ENCODE measurements at places on chromosomes 13 and 19.

DNA sequence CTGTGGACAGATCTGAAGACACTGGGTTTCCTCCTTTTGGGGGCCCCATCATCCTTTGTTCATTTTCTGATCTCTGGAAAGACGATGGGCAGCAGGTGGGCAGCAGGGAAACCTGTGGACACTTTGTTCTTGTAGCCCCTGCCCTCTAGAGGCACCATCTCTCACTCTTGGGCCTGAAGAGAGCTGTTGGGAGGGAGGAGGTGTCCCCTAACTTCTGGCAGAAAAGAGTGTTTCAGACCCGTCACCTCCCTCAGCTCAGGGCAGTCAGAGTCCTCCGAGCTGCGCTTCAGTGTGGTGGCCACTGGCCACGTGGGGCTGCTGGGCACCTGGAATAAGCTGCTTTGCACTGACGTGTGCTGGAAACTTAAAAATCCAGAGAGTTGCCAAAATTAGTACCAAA lies 26.9 kb upstream of the RNF17 start:
- no peak for DNase-seq

- no peak for DNase-seq
Measured at GRCh38 chr13:26923824-26924605, 163.4 kb upstream of the GPR12 start.

DNA sequence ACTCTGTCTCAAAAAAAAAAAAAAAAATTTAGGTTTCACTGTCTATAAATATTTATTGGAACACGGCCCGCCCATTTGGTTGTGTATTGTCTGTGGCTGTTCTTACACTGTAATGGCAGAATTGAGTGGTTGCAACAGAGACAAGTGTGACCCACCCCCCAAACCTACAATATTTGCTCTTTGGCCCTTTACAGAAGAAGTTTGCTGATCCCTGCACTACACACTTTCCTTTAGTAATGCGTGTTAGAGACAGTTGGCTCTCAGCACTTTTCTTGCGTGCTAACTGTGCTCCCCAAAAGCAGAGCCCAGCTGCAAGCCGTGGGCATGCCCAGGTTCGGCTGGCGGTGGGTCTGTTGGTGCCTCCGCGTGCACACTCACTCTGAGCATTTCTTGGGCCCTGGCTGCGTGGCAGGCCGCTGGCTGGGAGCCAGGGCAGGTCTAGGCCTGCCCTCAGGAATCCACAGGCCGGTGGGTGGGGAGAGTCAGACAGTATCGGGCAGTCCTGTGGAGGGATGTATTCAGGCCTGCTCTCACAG lies 72.6 kb downstream of the SIPA1L3 start:
- no peak for DNase-seq

DNA sequence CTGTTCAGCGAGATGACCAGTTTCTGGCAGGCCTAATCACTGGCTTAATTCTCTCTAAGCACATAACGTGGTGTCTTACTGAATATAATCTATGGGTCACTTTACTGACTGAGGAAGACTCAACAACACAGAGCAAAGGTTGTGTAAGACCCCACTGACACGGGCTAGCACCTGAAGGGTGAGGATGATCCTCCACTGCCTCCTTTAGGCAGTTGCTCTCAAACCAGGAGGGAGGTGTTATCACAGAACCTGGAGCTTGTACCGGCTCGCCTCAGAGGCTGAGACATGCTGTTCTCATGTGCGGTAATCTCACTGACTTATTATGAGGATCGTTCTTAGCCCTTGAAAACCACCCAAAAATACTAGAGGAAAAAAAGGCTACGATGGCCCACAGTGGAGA lies 28.3 kb downstream of the RCBTB2 start:
- DNase-seq, result no peak

DNA sequence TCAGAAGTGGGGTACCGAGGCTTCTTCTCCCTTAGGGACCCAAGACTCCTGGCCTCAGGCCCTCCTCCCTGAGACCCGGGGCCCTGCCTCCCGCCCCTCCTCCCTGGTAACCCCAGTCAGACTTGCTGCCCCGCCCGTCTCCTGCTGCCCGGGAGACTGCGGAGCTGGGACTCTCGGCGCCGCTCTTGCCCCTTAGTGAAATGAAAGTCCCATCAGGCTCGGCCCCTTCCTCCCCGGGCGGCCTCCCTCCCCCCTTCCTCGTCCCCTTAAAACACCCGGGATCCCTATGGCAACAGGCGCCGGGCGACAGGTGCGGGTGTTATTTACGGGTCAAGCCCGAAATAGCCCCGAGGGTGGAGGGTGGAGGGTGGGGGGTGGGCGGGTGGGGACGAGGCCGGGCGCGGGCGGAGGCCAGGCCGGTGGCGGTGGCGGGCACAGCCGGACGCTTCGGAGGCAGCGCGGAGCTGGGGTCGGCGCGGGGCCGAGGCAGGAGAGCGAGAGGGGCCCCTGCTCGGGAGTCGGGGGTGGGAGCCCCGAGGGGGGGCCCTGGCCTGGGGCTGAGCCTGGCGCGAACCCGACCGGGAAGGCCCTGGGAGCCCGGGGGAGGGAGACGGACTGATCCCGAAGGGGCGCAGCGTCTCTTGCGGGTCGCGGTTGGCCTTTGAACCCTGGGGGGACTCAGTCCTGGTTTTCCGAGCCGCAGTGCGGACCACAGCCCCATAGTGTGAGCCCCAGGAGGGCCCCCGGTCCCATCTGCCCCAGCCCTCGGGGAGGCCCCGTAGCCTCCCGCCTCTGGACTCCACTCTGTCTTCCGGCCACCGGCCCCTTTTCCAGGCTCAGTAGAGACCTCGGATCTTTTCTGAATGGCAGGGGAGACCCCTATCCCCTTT lies at the start of gene CACNG6:
TSS of gene CACNG6 (plus strand) at position 414 of the 890 bp plus-strand sequence. CDS start 1,241 bp downstream, outside the sequence.
- peak; percentile 53 for DNase-seq

- DNase-seq, result no peak
Measured at GRCh38 chr13:39039041-39039440, 785 bp downstream of the NHLRC3 start.

DNA sequence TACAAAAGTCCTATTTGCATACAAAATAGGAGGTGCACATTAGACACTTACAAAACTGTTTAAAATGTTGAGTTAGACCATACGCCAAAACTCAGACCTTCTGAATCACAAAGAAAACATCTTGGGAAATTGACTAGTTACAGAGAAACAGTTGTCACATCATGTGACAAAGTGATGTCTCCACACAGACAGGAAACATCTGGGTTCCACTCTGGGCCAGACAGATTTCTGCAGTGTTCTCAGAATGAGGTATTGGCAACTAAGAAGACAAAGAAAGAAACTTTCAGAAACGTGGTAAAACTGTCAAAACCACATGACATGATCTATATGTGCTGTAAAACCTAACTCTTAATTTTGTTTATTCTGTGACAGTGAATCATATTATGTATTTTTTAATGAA lies 6.7 kb downstream of the ZNF793 start:
- no peak for DNase-seq

GRCh38 chr19:5719274-5719960 lies 529 bp downstream of the LONP1 start:
- no peak for DNase-seq

DNA sequence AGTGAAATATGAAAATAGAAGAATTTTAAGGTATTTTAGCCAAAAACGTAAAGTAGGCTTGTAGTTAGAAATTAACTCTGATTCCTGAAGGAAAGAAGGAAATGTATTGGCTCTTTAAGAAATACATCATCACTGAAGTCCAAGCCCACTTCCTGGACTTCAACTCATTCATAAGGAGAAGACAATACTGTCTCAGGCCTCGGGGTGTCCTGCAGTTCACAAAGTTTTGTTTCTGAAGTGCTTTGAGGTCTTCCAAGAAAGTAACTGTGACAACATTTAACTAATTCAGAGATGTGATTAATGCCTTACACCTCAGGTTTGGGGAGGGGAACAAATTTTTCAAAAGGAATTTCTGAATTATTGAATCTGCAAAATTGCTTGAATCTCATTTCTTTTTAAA lies 65.8 kb upstream of the STARD13 start:
- no peak for DNase-seq

DNA sequence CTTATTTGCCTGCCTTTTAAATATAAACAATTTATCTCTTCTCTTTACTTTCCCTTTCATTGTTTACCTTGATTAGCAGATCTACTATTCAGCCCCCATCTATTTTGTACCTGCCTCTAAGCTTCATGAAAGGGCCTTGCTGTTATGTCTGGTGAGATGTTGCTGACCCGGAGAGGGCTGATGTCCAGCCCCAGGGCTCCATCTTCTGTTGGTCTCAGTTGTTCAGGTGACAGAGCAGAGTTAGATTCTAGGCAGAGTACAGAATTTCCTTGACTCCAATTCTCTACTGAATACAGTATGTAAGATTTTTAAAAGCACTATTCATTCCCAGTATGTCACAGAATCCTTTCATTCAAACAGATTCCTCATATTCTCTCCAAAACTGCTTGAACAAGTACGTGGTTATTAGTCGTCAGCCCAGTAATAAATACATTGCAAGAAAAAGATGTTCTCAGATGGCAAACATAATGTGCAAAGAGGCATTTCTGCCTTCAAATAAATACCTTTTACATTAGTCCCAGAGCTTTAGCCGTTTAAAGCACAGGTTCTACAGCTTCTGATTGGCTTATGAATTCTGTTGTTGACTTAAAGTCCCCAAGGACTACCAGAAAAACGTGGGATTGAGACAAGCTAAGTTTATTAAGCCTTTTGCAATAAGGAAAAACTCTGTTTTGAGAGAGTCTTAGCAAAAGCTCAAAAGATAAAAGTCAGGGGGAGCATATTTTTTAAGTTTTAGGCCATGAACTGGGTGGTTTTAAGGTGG lies 159.1 kb downstream of the GPC5 start:
- DNase-seq, result no peak

DNA sequence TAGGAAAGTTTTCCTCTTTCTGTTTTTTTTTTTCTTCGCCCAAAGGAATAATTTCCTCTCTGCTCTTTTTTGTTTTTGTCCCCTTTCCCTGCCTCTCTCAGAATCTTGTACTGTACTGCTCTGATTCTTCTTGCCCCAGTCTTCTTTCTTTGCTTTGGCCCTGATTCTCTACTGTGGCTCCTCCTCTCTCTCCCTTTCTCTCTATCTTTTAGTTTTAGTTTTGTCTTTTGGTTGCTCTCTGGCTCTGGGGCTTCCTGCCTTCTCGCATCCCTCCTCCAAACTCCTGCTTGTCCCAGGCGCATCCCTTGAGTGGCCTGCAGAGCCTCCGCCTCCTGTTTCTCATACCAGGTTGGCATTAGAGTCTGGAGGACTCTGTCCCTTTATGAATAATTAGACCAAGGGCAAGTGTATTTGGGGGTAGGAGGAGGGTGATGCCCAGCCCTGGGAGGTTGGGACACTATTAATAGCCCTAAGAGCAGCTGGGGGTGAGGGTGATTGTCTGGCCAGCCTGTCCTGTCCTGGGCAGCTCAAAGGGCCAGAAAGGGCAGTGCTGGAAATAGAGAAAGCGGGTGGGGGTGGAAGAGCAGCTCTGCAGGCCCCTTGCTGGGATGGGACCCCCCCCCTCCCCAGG lies 39.1 kb downstream of the LYL1 start:
- DNase-seq, result no peak

- DNase-seq, result no peak
Measured at GRCh38 chr19:2720777-2721569, at the start of gene DIRAS1. Gene DIRAS1, minus strand, starts transcription at chr19:2721372. Its CDS starts 3,566 bp downstream, at chr19:2717806.

DNA sequence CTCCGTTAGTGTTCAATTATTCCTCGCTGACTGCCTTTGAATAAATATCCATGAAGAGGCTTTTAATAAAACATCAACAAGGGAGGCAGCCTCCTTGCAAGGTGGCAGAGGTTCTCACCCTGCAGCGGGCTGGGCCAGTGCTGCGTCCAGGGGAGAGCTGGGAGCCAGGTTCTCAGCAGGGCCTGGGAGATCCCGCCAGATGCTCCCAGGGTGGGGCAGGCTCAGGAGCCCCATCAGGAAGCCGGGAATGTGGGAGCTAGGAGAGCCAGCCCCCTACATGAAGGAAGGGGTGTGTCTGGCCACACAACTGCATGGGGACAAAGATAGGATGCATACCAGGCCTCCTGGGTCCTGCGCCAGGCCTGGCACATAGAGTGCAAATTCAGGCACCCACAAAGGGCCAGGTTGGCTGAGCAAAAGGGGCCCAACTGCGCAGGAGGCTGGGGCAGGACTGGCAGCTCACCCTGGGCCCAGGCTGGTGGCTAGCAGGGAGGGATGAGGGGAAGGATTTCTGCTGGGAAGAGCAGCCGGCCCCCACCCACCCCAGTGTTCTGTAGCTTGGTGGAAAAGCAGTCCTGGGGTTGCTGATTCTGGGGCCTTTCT lies 22.8 kb downstream of the VSTM2B start:
- no peak for DNase-seq

DNA sequence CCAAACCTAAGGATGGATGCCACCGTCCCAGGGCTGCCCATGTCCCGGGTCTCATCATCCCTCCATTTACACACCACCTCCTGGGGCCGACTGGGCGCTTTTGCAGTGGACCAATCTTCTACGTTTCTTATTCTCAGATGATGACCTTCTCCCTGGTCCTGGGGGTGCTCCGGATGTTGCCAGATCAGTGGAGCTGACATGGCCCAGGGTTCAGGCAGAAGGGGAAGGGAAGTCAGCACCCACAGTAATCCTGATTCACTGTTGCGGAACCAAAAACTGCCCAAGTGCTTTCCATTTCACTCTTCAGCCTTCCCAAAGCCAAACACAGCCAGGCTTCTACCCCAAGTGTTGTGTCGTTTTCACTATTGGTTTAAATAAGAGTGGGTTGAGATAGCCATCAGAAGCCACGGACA lies 29.8 kb downstream of the RAB20 start:
- no peak for DNase-seq

DNA sequence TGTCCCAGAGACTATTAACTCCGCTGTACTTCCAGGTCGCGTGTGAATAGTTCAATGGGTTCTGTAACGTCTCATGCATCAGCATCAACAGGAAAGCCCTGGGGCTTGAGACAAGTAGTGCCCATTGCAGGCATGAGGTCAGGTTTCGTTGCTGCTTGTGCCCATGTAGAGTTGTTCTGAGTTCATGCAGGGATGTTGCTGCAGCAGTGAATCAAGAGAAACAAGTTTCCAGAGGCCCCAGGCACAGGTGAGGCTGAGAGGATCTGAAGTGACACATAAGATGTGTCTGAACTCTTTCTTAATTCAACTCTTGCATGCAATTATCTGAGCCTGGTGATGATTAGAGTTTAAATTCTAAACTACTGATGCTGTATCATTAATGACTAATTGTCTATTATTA lies 8.6 kb upstream of the ZNF283 start:
- DNase-seq, result no peak

DNA sequence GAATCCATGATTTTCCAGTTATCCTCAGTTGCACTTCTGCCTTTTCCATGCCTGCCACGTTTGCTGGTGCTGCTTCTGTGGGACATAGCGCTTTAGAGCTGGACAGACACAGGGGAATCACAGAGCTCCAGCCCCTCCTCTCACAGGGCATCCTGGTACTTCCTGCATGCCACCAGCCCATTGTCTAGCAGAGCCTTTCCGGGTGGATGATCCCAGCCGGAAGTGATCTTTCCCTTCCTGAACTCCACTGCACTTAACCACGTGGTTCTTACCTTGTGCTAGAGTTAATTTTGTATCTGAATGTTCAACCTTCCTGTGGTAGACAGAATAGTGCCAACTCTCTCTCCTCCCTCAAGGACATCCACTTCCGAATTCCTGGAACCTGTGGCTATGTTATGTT lies 12.6 kb upstream of the OLFM4 start:
- no peak for DNase-seq

DNA sequence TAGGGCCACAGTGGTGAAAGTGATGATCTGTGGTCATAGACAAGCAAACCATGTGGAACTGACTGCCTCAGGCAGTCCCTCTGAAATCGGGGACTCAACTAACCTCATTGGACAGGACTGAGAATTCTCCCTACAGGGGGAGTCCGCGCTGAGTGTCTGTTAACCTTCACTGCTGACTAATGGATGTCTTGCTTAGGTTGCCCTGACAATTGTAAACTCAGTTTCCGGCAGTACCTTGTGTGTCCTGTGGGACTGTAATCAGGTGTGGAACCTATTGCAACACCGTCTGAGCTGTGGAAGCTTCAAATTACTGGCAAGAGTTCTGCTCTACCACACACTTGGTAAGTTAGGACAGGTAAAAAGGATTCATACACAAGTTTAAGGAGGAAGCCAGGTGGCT lies 21.8 kb downstream of the ZNF77 start:
- no peak for DNase-seq
